NCI-H2081 treated with DMSO at 0.1 percent for 48 hours (cell line): ENCODE measurements at places on chromosomes 16 and 17.

DNA sequence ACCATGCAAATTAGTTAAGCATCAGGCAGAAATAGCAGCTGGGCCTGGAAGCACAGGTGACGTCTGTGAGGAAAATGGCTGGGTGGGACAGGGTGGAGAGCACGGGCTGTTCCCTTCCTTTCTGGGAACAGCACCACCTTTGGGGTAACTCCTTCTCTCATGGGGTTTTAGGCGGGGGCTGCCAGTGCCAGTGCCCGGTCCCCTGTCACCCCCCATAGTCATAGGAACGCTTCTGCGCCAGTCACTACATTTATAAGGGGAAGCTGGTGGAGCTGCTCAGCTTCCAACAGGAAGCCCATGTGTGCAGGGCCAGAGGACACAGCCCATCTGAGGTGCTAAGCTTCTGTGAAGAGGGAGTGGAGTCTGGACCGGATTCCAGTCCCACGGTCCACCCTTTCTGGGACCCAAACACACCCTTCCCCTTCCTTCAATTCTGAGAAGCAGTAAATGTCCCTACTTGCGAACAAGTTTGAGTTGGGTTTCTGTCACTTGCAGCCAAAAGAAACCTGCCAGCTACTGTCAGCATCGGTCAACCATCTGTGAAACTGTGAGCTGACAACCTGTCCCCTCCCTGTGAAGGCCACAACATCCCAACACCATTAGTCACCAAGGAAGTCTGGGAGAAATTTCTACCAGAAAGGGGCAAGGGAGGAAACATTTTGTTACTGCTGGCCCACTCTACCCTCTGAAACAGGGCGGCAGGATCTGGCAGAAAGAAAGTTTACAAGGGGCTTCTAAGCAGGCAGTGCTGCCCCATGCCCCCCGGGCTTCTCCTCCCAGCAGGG is 86.0 kb upstream of the AMZ2 start:
- no peak for DNase-seq

DNA sequence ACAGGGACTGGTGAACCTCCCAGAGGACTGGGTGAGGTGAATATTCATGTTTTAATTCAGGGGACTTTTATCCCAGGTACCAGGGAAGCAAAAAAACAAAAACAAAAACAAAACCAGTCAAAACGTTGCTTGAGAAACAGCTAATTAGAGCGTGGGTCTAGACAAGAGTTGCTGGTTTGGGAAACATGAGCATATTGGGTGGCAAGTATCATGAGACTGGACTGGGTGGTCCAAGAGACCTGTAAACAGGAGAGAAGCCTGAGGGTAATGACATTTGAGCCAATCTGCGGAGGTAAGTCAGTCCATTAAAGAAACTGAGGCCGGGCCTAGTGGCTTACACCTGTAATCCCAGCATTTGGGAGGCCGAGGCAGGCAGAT is 11.5 kb upstream of the BPTF start:
- no peak for DNase-seq

- DNase-seq: no peak
Measured at GRCh38 chr16:80330803-80331202, 210.0 kb upstream of the DYNLRB2 start.

DNA sequence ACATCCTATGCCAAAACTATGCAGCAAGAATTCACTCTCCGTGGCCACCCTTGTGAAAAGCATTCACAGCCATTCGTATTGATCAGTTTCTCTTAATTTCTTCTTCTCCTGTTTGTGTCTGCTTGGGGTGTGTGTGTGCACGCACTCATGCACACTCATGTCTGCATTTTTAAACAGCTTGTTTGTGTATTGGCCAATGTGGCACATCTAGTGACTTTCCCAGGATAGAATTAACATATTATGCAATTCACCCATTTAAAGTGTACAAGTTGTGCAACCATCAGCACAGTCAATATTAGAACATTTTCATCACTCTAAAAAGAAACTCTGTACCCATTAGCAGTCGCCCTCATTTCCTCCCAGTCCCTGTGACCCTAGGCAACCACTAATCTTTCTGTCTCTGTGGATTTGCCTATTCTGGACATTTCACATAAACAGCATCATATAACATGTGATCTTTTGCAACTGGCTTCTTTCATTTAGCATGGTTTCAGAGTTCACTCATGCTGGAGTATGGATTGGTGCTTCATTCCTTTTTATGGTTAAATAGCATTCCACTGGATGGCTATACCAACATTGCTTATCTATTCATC is 20.1 kb downstream of the IRX3 start:
- DNase-seq: no peak

- DNase-seq: no peak
Measured at GRCh38 chr16:2767140-2767731, 9.8 kb downstream of the ELOB start.
